ENCODE measurements at places on chromosomes 13 and 19. TPM values are rescaled to one million over a fixed set of nuclear protein-coding genes. Genes with fewer than 3 reads are reported as not detected.

GRCh38 chr13:42354241-42355091 is 82.5 kb downstream of the AKAP11 start:
- peak; percentile 48 for DNase-seq
- no peaks in the 10 kb centered on the region for H3K36me3 ChIP-seq
- H3K27ac ChIP-seq: no peak overlapping the region
- no peak overlapping the region for H3K4me3 ChIP-seq
- no peaks in the 10 kb centered on the region for H3K4me1 ChIP-seq
- H3K27me3 ChIP-seq: no peaks in the 10 kb centered on the region

- no peak overlapping the region for H3K4me3 ChIP-seq
- peaks cover 14% of the 10 kb centered on the region for H3K27me3 ChIP-seq
- no peaks in the 10 kb centered on the region for H3K36me3 ChIP-seq
- no peak for DNase-seq
- H3K27ac ChIP-seq: no peak overlapping the region
- H3K4me1 ChIP-seq: no peaks in the 10 kb centered on the region
Measured at GRCh38 chr19:43806848-43807247, 4.6 kb upstream of the LYPD5 start.

DNA sequence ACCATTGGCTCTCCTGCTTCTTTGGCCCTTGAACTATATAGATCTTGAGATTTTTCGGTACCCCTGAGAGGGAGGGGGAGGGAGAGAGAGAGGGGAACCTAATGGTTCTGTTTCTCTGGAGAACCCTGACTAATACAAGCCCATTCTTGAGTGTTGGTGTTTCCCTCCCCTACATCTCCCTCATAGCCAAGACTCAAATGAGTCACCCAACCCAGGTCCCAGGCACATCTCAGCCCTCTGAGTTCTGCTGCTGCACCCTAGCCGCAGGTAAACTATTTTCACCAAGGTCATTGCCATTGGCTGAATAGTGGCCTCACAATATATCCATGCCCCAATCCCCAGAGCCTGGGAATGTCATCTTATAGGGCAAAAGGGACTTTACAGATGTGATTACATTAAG is 225.8 kb upstream of the MAB21L1 start:
- peaks cover 30% of the 10 kb centered on the region for H3K4me1 ChIP-seq
- H3K4me3 ChIP-seq: no peak overlapping the region
- H3K27me3 ChIP-seq: no peaks in the 10 kb centered on the region
- no peak for DNase-seq
- peak overlapping the region; percentile 18 for H3K27ac ChIP-seq
- H3K36me3 ChIP-seq: no peaks in the 10 kb centered on the region

The PRRG2 gene
- 0.54 TPM for total RNA-seq

The NRTN gene
- total RNA-seq: 0.18 TPM

DNA sequence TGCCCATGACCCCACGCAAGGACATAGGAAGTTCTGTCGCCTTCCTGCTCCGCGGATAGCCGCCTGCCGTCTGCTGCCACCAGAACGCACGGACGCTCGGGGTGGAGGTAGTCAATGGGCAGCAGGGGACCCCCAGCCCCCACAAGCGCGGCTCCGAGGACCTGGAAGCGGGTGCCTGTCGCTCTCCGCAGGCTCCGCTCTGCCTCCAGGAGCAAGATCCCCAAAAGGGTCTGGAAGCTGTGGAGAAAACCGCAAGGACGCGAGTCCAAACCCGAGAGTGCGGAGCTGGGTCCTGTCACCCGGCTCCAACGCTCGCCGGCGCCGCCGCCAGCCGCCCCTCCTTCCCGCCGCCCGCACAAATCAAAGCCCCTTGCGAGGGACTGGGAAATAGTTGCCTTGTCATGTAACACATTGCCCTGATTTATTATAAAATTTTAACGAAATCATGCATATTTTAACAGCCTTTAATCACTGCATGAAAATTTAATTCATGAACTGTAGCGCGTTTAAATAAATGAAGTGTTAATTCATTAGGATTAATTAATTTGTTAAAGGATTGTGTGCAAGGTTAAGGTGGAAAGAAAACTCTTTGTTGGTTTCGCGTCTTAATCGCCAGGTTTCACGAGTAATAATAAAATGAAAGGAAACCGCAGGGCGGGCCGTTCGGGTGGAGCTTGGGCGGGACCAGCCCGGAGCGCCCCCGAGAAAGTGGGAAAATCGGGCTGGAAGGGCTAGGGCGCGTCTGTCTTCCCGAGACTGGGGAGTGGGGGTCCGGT is 5.5 kb upstream of the POU4F1 start:
- peaks cover 3% of the 10 kb centered on the region for H3K4me1 ChIP-seq
- no peak for DNase-seq
- H3K36me3 ChIP-seq: no peaks in the 10 kb centered on the region
- peaks cover 71% of the 10 kb centered on the region for H3K27me3 ChIP-seq

DNA sequence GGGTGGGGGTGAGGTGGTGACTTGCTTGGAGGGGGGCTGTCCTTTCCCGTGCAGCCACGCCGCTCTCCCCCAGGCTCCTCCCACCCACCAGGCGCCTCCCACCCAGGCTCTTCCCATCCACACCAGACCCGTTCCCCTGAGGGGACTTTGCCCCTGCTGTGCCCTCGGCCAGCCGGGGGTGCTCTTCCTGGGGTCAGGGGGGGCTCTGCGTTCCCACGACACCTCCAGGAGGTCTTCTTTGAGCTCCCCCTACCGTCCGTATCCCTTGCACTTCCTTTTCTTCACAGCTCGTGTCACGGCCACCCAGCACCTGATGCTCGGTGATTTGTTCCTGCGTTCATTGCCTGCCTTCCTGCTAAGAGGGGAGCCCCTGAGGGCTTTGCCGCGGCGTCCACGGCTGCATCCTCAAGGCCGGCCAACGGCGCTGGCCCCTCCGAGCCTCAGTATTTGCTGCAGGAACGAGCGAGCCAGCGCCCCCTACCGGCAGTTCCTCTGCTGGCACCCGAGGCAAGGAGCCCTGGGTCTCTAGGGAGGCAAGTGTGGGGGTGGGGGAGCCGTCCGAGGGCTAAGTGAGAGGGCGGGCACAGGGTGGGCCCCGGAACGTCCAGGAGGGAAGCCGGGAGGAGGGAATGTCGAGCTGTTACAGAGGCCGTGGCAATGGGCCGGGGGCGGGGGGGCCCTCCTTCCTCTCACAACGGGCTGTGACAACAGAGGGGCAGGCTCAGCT is 11.8 kb downstream of the LRRC4B start:
- no peak overlapping the region for H3K27ac ChIP-seq
- peak overlapping the region; percentile 76 for H3K4me3 ChIP-seq
- no peaks in the 10 kb centered on the region for H3K36me3 ChIP-seq

DNA sequence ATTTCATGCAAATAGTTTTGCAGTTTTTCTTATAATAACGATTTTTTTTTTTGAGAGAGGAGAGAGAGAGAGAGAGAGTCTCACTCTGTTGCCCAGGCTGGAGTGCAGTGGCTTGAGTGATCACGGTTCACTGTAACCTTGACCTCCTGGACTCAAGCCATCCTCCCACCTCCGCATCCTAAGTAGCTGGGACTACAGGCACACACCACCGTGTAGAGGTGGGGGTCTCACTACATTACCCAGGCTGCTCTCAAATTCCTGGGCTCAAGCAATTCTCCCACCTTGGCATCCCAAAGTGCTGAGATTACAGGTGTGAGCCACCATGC is 26.8 kb upstream of the GJB6 start:
- peaks cover 23% of the 10 kb centered on the region for H3K27me3 ChIP-seq
- no peak for DNase-seq
- no peaks in the 10 kb centered on the region for H3K36me3 ChIP-seq
- no peak overlapping the region for H3K4me3 ChIP-seq
- H3K4me1 ChIP-seq: no peaks in the 10 kb centered on the region

DNA sequence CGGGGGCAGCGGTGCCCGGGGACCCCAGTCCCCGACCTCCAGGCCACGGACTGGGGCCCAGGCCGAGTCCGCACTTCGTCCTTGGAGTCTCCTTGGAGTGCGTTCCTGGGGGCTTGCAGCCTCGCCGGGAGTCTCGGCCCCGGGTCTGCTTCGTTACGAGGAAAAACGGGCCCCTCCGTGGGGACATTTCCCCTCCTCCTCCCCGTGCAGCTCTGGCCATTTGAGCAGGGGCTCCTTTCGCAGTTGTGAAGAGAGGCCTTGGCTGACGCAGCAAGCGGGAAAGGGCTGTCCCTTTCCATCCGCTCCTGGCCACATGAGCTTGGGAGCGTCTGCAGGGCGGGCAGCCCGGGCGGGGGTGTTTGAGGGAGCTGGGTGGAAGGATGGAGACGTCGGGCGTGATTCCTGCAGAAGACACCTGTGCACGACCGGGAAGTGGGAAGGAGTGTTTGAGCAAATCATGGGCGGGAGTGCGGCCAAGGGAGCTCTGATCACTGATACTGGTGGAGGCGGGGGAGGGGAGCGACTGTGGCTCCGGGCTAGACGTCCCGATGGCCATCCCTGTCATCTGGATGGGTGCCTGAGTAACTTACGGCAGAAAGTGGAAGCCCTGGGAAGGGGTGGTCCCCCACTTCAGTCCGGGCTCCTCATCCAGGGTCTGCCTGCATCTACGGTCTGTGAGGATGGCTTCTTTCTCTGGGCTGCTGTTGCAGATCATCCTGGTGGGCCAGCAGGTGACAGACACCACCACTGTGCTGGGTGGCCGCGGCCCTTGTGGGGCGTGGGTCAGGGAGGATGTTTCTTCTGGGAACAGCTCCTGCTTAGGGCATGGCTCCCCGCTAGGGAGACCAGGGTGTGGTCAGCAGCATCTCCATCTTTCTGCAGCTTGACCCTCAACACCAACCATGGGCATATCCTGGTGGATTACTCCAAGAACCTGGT is 736 bp downstream of the GPI start:
- H3K36me3 ChIP-seq: peaks cover 33% of the 10 kb centered on the region
- H3K27me3 ChIP-seq: no peaks in the 10 kb centered on the region
- DNase-seq: peak; percentile 32
- peak overlapping the region; percentile 99 for H3K4me3 ChIP-seq
- H3K27ac ChIP-seq: peak overlapping the region; percentile 83
- peaks cover 15% of the 10 kb centered on the region for H3K4me1 ChIP-seq

The CLASRP gene
- total RNA-seq: 19.9 TPM

GRCh38 chr13:27824121-27824520 is 31.8 kb downstream of the GSX1 start:
- no peak overlapping the region for H3K4me3 ChIP-seq
- H3K36me3 ChIP-seq: no peaks in the 10 kb centered on the region
- H3K27me3 ChIP-seq: peaks cover 42% of the 10 kb centered on the region
- H3K27ac ChIP-seq: no peak overlapping the region

DNA sequence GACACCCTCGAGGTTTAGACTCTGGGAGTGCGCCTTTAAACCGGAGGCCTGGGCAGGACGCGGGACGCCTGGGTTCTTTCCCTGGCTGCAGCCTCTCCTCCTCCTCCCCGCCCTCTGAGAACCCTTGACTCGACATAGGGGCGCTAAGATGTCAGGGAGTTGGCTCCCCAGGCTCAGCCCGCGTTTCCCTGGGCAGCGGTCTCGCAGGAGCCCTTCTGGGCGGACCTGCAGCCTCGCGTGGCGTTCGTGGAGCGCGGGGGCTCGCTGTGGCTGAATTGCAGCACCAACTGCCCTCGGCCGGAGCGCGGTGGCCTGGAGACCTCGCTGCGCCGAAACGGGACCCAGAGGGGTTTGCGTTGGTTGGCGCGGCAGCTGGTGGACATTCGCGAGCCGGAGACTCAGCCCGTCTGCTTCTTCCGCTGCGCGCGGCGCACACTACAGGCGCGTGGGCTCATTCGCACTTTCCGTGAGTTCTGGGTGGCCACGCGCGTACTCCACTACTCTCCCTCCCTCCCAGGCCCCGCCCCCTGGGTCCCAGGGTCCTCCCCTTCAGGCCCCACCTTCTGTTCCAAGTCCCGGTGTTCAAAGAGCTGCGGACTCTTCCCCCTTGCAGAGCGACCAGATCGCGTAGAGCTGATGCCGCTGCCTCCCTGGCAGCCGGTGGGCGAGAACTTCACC is 1.3 kb downstream of the ICAM5 start:
- peak; percentile 54 for DNase-seq
- peaks cover 23% of the 10 kb centered on the region for H3K4me1 ChIP-seq
- peak overlapping the region; percentile 18 for H3K27ac ChIP-seq
- peaks cover 14% of the 10 kb centered on the region for H3K36me3 ChIP-seq

DNA sequence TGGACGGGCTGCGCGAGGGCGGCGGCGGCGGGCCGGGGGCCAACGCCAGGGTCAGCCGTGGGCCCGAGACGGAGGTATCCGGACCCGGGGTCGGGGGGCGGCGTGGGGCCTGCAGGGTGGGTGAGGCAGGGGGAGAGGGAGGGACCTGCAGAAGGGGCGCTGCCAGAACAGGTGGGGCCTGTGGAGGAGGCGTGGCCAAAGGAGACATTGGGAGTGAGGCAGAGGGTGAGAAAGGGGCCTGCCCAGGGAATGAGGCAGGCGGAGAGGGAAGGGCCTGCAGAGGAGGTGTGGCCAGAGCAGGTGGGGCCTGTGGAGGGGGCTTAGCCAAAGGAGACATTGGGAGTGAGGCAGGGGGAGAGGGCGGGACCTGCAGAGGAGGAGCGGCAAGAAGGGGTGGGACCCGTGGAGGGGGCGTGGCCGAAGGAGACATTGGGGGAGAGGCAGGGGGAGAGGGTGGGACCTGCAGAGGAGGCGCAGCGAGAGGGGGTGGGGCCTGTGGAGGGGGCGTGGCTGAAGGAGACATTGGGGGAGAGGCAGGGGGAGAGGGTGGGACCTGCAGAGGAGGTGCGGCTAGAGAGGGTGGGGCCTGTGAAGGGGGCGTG is 4.2 kb downstream of the PRR36 start:
- peaks cover 30% of the 10 kb centered on the region for H3K27me3 ChIP-seq
- peaks cover 16% of the 10 kb centered on the region for H3K4me1 ChIP-seq
- peak; percentile 8 for DNase-seq
- H3K36me3 ChIP-seq: no peaks in the 10 kb centered on the region
- peak overlapping the region; percentile 43 for H3K4me3 ChIP-seq

GRCh38 chr13:98803111-98803561 is 50.7 kb upstream of the SLC15A1 start:
- no peak for DNase-seq
- no peaks in the 10 kb centered on the region for H3K27me3 ChIP-seq
- no peak overlapping the region for H3K4me3 ChIP-seq
- no peaks in the 10 kb centered on the region for H3K36me3 ChIP-seq

- peak; percentile 21 for DNase-seq
- no peak overlapping the region for H3K27ac ChIP-seq
- H3K36me3 ChIP-seq: no peaks in the 10 kb centered on the region
- no peaks in the 10 kb centered on the region for H3K27me3 ChIP-seq
Measured at GRCh38 chr19:29294343-29294811, 81.4 kb upstream of the UQCRFS1 start.

DNA sequence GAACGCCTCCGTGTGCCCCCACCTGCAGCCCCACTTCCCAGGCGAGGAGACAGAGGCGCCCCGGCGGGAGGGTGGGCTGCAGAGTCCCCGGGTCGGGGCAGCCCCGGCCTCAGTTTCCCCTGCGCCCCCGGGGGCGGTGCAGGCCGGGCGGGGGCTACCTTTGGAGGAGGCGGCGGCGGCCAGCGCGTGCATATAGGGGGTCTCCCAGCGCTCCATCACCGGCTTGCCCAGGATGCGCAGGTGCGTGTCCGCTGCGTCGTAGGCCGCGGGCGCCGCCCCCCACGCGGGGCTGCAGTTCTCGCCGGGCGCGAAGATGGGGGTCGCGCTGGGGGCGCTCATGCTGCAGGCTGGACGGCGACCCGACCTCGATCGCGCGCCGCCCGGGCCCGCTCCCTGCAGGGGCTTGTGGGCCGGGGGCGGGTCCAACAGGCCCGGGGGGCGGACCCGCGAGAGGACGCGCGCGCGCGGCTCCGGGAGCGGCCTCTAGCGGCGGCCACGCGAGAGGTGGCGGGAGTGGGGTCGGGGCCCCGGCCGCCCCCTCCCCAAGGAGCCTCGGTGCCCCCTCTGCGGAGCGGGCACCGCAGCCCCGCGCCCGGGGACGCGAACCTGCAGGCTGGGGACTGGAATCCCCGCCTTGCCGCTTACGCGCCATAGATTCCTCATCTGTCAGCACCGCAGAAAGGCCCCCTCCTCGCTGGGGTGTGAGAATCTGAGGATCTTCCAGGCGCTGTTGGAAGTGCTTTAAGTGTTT is at the start of gene GAMT:
GAMT (minus strand) TSS at position 405 of the 751 bp plus-strand sequence; CDS start at position 339, 66 bp downstream.
- H3K4me3 ChIP-seq: peak within 1 kb of the TSS; percentile 71
- H3K27ac ChIP-seq: peak within 1 kb of the TSS; percentile 41
- peaks cover 3% of the 10 kb centered on the region for H3K36me3 ChIP-seq
- H3K4me1 ChIP-seq: peaks cover 6% of the 10 kb centered on the region
- no peak for DNase-seq
- H3K27me3 ChIP-seq: no peaks in the 10 kb centered on the region

Data from IMR-90 (cell line).